MM.1S (cell line): ENCODE measurements at places on chromosomes 2 and 18.

- H3K4me1 ChIP-seq: no peaks in the 10 kb centered on the region
- H3K27ac ChIP-seq: no peak overlapping the region
- no peak for DNase-seq
Measured at GRCh38 chr2:232457121-232458011, 1.4 kb downstream of the ALPI start.

DNA sequence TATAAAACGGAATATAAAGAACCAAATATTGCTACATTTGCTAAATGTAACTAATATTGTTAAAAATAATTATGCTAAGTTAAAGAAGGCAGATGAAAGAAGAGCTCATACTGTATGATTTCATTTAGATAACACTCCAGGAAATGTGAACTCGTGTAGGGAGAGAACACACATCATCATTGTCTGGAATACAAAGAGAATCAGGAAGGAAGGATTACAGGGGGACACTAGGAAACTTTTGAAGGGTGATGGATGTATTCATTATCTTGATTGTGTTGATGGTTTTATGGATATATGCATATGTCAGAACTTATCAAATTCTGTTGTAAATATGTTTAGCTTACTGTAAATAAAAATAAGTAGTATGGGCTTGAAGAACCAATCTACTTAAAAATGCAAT, 104.1 kb upstream of the TRIB2 start:
- no peak overlapping the region for H3K27ac ChIP-seq
- no peaks in the 10 kb centered on the region for H3K36me3 ChIP-seq
- H3K4me1 ChIP-seq: peaks cover 3% of the 10 kb centered on the region
- no peaks in the 10 kb centered on the region for H3K27me3 ChIP-seq
- DNase-seq: no peak

- H3K4me1 ChIP-seq: no peaks in the 10 kb centered on the region
- no peaks in the 10 kb centered on the region for H3K36me3 ChIP-seq
- no peaks in the 10 kb centered on the region for H3K27me3 ChIP-seq
- no peak for DNase-seq
Measured at GRCh38 chr2:120134263-120134662, 88.9 kb downstream of the TMEM185B start.

DNA sequence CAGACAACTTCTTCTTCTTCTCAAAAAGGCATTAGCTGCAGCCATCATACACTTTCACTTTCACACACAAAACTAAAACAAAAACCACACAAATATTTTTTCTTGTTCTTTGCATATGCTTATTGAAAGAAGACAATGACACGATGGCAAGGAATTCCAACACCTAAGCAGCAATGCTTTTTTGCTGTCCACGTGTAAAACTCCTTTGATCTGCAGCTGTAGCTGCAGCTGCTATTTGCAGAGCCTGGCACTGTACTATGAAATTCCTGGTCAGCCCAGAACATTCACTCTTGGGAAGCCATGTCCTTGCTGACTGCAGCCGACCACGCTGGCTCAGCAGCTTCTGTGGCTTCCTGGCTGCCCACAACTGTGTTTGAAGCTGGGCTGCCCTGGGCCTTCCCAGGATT, 316.2 kb downstream of the CDH2 start:
- no peaks in the 10 kb centered on the region for H3K27me3 ChIP-seq
- H3K4me3 ChIP-seq: no peak overlapping the region
- no peaks in the 10 kb centered on the region for H3K36me3 ChIP-seq
- peak overlapping the region; percentile 17; the same call in 1 of the 2 replicates for H3K27ac ChIP-seq
- peaks cover 7% of the 10 kb centered on the region; the same call in 1 of the 2 replicates for H3K4me1 ChIP-seq
- DNase-seq: peak; percentile 85

DNA sequence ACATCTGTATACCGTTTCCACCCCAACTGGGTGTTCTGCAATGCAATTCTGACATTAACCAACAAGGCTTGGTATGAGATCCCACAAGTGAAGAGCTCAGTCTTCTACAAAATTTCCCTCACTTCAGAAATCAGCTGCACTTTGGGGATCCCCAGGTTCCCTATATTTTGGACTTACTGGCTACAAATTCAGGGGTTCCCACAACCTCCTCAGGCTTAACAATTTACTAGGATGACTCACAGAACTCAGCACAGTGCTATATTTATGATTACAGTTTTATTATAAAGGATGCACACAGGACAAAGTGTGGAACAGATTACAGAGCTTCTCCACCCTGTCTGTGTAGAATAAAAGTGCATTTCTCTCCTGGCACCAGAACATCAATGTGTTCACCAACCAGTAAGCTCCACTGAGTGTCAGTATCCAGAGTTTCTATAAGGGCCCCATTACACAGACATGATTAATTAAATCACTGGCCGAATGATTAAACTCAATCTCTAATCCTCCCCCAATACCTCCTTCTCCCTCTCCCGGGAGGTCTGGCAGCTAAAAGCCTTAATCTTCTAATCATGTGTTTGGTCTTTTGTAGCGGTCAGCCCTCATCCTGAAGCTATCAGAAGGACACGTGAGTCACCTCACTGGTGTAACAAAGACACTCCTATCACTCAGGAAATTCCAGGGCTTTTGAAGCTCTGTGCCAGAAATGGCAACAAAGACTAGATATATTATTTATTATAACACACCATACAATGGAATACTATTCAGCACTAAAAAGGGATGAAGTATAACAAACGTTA, 84.6 kb downstream of the SLC66A3 start:
- H3K36me3 ChIP-seq: no peaks in the 10 kb centered on the region
- peaks cover 7% of the 10 kb centered on the region; the same call in 1 of the 2 replicates for H3K4me1 ChIP-seq
- H3K27me3 ChIP-seq: no peaks in the 10 kb centered on the region
- DNase-seq: no peak
- no peak overlapping the region for H3K27ac ChIP-seq

DNA sequence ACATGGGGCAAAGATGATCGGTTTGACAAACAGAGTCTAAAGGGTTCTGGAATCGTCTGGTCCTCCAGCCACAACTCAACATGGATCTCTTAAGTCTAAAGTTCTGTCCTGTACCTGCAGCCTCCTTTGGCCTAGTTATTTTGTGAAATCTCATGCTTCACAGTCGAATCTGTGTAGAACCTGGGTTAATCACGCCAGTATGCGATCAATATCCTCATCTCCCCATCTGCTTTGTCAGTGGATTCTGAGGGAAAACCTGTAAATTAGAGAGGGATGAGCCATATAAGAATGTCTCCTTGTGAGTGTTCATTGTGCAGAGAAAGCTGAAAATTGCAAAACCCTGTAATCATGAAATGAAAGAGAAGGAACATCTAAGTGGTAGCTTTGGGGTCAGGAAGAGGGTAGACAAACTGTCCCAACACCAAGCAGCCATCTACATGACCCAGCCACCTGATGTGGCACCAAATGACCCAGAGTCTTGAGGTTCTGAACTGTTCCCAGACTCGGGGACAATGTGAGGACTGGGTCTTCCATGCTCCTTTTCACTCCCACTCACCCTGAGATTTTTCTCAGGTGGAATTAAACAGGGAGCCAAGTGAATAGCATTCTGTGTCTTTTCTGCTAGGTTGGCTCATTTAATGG, 175.6 kb downstream of the ALPK2 start:
- no peaks in the 10 kb centered on the region for H3K36me3 ChIP-seq
- H3K27me3 ChIP-seq: no peaks in the 10 kb centered on the region
